GM10248 (cell line): ENCODE measurements at places on chromosomes 7 and 10.
A peak's percentile ranks its signal among the peaks of the same experiment; 100 is the strongest.

DNA sequence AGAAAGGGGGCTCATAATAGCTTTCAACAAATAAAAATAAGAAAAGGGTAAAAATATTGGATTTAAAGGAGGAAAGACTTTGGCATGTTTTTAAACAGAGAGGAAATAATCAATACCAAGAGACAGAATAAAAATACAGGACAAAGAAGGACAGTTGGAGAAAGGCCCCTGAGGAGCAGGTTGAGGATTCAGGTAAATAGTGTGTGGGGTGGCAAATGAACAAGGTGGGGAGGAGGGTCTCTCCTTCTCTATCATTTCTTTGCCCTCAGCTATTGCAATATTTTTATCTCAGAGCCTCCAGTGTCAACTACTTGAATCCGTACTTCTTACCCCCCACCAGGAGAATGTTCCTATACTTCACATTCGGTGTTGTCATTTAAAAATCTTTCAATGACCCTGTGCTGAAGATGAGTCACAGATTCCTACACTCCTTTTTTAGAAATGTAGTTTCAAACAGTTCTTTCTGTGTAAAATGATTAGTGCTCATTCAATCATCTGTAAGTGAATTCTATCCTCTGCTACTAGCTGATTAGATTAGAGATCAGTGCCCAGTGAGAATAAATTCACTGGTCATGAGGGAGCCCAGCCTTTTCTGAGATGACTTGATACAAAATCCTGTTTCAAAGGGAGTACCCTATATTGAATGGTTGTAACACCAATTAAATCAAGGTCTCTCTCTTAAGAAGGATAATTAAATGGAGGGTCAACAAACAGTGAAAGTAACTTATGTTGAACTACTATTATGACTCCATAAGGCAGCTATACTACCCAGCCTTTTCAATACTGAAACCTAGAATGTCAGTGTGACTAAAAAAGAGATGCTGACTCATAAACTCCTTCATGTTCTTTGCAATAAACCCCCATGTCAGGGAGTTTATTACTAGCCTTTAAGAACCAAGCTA is 50.4 kb upstream of the WNT16 start:
- peak; percentile 67 for DNase-seq

DNA sequence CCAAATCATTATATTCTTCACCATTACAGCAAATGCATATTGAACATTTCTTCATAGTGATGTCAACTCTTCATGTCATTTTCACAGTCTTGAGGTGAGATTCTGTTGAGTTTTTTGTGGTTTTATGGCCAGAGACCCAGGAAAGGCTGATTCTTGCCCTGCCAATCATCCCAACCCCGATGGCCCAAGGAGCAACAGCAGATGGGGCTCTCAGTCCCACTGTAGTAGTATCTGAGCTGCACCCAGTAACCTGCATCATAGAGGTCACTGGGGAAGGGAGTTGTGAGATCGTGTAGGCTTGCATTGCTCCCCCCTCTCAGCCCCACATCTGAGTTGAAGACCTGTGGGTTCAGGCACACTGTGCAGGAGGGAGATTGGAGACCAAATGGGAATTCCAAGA is 26.7 kb downstream of the ZSCAN25 start:
- DNase-seq, result no peak

- DNase-seq, result no peak
These were observed 23.5 kb downstream of the POLL start for GRCh38 chr10:101564490-101564991.

- DNase-seq, result no peak
These were observed 16.2 kb downstream of the CEP55 start for GRCh38 chr10:93512565-93512964.

DNA sequence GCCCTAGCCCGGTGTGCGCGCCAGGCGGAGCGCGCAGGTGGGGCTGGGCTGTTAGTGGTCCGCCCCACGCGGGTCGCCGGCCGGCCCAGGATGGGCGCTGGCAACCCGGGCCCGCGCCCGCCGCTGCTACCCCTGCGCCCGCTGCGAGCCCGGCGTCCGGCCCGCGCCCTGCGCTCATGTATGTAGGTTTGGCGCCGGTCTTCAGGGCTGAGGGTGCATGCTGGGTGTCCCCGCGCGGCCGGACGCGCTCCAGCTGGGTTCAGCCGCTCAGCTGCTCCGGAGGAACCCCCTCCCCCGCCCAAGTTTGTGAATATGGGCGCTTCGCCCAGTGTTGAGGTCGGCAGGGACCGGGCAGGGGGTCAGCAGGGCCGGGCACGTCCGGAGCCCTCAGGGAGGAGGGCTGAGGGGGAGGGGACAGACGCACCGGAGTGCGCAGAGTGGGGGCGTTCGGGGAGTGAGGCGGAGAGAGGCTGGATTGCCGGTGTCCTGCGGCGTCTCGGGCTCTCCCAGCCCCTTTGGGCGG is 559 bp downstream of the VWC2 start:
- no peak for DNase-seq

GRCh38 chr7:68998136-68998535 is 600.1 kb upstream of the AUTS2 start:
- DNase-seq, result no peak

GRCh38 chr7:18393465-18394118 is 102.0 kb upstream of the HDAC9 start:
- no peak for DNase-seq

- no peak for DNase-seq
These were observed 239.9 kb downstream of the GLI3 start for GRCh38 chr7:41997151-41997550.

DNA sequence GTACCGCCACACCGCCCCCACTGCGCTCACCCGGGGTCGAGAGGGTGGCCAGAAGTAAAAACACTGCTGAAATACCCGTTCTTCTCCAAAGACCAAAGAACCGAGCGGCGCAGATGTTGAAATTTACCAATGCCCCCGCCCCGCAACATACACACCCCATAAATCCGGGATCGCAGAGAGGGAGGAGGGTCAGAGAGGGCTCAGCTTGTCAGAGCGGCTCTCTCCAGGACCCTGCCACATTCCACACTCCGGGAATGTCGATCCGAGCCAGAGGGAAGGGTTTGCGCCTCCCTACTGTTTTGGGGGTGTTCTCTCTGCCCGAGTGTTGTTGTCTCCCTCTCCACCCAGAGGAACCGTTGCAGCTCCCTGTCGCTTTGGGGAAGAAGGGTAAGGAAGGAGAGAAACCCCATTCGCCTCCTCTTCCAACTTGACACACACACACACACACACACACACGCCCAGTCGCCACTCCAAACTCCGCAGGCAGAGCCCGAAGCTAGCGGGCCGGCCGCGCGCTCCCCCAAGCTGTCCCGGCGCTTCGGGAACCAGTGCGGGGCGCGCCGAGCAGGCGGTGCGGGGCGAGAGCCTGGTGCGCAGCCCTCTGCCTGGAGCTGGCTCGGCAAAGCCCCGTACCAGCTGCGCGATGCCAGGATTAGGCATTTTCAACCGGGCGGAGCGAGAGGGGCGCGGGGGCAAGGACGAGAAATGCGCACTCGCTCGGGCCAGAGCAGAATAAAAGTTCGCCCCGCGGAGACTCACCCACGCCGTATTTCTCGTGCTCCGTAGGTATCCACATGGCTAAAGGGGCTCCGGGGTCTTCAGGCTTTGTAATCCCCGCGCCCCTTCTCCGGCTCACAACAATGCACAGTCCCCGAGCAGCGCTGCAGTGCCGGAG is 609 bp downstream of the DOCK4 start:
- DNase-seq, result peak; percentile 26

DNA sequence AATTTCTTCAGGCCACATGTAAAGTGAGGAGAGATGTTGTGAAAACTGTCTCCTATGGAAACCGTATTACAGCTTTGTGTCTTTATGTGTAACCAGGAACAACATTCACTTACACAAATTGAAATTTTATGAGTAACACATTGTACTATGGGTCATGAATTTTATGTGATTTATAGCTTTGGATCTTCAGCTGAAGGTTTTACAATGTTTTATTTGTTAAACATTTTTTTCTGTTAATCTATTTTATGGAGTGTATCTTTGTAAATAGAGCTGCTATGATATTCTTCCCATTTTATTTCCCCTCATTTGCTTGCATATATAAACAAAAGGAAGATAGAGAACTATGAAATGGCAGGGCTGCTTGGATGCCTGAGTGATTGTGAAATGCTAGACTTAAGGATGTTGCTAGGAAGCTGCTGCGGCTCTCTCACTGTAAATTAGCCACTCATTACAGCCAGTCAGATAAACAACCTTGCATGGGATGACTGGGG is 104.5 kb upstream of the PCLO start:
- DNase-seq, result no peak

DNA sequence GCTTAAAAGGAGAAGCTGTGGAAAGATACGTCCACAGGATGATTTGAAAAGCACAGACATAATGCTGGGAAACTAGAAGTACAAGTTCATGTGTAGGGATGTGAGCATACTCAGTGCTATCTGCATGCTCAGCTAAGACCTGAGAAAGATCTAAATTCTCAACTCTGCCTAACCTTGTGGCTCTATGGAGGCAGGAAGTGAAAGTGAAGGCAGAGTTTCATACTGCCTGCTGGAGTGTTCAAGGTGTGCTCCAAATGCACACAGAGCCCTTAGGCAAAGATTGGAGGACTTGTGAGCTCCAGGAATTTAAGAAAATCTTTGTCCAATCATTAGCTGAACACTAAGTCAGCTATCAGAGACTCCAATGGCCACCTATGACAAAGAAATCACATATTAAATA is 190.9 kb downstream of the RNLS start:
- DNase-seq, result peak; percentile 24

GRCh38 chr10:121601458-121601857 is 3.2 kb upstream of the FGFR2 start:
- DNase-seq, result no peak

DNA sequence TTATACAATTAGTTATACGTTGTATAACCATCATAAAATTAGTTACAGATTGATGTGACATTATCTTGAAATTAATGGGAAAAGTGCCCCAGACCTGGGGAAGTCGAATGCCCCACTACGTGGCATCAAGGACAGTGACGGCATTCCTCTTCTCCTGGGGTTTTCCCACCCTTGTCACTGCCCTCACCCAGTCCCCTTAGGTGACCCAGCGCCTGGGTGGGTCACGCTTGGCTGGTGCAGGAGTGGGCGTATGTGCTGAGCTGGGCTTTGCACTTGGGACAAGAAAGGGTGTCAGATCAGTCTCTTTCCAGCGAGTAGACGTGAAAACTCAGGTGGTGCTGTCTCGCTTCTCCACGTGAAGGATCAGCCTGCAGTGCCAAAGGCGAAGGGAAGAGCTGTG is 7.6 kb downstream of the FOXK1 start:
- peak; percentile 46 for DNase-seq

- no peak for DNase-seq
These were observed 34.1 kb upstream of the TSPAN33 start for GRCh38 chr7:129110258-129110981.

- DNase-seq, result no peak
These were observed 47.9 kb downstream of the SEPTIN7 start for GRCh38 chr7:35848725-35849124.

- DNase-seq, result no peak
These were observed 500.4 kb downstream of the GFRA1 start for GRCh38 chr10:115772606-115773005.

DNA sequence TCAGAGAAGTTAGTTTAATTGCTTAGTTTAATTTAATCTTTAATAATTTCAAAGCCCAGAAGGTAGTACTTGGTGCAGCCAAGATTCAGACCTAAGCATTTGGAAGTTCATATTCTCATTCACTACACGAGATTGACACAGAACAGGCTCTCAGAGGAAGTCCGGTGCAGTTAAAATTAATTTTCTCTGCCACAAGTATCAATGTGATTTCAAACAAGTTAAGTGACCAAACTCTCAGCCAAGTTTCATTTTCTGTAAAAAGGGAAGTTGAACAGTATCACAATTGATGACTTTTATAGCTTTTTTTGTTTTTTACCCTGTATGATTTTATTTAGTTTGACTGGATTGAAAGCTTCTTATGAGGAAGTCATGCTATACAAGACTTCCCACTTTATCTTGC is 1494.9 kb upstream of the LRRTM3 start:
- DNase-seq, result no peak

DNA sequence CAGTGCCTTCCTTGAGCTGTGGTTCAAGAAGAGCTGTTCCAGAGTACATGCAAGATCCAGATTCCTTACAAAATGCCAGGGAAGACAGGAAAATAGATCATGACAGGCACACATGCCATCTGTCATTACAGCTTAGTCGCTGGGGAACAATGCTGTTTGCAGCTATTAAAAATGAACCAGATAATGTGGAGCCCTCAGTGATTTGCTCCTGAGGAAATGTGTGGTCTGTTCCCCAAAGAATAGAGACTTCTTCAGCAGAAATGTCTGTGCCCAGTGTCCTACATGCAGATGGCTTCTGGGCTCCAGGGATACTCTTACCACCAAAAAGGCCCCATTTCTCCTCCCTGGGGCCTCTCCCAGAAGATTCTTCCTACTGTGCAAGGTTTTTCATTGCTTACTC is 627.9 kb downstream of the SORCS3 start:
- no peak for DNase-seq

- no peak for DNase-seq
These were observed 9.9 kb upstream of the PPP1R9A start for GRCh38 chr7:94897541-94897940.

DNA sequence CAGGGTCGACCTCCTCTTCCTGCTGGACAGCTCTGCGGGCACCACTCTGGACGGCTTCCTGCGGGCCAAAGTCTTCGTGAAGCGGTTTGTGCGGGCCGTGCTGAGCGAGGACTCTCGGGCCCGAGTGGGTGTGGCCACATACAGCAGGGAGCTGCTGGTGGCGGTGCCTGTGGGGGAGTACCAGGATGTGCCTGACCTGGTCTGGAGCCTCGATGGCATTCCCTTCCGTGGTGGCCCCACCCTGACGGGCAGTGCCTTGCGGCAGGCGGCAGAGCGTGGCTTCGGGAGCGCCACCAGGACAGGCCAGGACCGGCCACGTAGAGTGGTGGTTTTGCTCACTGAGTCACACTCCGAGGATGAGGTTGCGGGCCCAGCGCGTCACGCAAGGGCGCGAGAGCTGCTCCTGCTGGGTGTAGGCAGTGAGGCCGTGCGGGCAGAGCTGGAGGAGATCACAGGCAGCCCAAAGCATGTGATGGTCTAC is 46.9 kb downstream of the VWA2 start:
- no peak for DNase-seq

GRCh38 chr7:151204383-151205032 is 5.8 kb downstream of the H2BK1 start:
- no peak for DNase-seq

GRCh38 chr7:131945957-131946544 is 389.6 kb upstream of the PODXL start:
- no peak for DNase-seq

- no peak for DNase-seq
These were observed 49.4 kb downstream of the CPEB3 start for GRCh38 chr10:92241501-92241900.

GRCh38 chr7:54888734-54889082 is 129.7 kb upstream of the SEC61G start:
- DNase-seq, result no peak

GRCh38 chr7:2185715-2186114 is 47.0 kb downstream of the MAD1L1 start:
- DNase-seq, result no peak

DNA sequence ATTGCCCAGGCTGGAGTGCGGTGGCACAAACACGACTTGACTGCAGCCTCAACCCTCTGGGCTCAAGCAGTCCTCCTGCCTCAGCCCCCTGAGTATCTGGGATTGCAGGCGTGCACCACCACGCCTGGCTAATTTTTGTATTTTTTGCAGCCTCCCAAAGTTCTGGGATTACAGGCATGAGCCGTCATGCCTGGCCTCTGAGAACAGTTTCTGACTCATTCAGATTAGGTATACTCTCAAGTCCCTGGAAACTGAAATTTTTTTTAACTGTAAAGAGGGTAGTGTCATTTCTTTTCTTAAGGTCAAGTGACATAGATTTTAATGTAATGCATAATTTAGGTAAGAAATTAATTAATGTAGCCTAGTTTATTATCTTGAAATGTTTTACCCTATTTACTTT is 104.7 kb downstream of the SEPTIN7 start:
- DNase-seq, result no peak

GRCh38 chr10:48608279-48608681 is 3.4 kb upstream of the ARHGAP22 start:
- peak; percentile 79 for DNase-seq
